ENCODE measurements at places on chromosomes 7 and 10.

DNA sequence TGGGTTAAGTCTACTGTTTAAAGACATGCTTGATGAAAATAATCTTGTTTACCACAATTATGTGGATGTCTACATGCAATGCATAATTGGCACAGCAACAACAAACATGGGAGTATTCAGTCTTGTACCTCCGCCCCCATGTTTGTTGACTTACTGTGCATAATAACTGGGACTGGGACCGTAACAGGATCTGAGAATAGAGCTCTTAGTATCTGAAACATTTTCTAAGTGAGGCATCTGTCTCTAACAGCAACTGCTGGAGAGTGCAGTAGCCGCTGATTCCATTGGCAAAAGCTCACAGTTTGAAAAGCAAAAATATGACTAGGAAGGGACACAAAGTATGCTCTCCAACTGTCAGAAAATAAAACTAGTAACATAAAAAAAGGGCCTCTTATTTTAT lies 61.6 kb downstream of the ENO4 start:
- no peak for DNase-seq

GRCh38 chr10:114553436-114553835 lies 104.6 kb downstream of the ABLIM1 start:
- DNase-seq: no peak

DNA sequence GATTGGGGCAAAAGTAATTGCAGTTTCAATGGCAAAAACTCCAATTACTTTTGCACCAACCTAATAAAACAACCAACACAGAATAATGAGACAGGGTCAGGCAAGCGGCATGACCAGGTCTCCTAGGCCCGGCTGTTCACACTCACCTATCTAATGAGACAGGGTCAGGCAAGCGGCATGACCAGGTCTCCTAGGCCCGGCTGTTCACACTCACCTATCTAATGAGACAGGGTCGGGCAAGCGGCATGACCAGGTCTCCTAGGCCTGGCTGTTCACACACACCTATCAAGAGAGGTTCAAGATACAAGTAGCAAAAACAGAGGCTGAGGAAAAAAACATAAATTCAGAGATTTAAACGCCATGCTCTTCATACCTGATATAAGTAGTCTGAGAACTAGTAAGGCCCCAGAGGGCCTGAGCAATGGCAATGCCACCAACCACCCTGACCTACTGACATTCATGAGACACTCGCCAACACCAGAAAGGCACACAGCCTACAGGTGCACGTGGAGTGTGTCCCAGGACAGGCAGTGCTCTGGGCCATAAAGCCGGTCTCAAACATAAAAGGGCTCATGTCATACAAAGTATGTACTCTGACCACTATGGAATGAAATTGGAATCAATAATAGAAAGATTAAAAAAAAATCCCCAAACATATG lies 40.6 kb upstream of the NCAPG2 start:
- DNase-seq: no peak

- no peak for DNase-seq
Observed at GRCh38 chr7:67950321-67951083, 953.9 kb downstream of the TYW1 start.

DNA sequence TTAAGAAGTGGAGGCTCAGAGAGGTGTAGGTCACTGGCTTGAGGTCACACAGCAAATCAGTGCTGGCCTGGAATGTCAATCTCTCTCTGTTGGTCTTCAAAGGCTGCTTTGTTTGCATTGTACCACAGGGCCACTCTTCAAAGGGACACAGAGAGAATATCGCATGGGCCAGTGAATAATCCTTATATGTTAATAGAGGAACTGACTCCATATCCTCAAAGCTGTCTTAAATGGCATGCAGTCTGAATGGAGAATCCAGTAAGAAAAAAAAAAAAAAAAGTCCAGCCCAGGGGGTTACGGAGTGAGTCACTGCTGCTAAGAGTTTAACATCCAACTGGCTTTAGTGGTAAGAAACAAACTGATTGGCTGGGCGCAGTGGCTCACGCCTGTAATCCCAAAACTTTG lies 54.1 kb downstream of the NRAP start:
- no peak for DNase-seq

DNA sequence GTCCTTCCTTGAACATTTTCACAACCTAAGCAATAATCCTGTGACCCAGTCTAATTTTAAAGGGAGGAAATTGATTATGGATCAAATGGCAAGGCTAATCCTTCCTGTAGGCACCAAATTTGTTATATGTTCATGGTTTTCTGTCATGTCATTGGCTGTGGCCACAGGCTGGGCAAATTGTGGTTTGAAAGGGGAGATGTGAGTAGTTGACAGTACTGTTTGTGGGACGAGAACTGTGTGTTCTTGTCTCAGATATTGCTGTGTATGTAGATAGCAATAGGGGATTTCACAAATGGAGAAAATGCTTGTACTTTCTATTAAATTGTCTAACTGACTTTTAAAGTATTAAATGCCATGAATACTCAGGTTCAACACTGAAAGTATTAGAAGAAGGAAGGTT lies 8.1 kb upstream of the PRKG1 start:
- no peak for DNase-seq

DNA sequence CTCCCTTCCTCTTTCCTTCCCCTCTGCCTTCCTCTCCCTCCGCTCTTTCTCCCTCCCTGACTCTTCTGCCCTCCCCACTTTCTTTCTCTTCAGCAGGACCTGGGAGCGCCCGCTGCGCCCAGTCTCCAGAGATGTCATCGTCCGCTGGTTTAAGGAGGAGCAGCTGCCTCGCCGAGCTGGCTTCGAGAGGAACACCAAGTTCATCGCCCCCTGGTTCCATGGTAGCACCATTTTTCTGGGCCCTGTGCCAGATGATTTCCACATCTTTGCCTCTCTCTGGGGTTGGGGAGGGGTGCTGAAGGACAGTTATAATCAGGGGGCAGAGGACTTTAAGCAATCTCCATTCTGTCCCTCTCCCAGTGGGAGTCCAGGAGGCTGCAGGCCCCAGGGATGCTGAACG lies 71.6 kb downstream of the SH2D4B start:
- no peak for DNase-seq

DNA sequence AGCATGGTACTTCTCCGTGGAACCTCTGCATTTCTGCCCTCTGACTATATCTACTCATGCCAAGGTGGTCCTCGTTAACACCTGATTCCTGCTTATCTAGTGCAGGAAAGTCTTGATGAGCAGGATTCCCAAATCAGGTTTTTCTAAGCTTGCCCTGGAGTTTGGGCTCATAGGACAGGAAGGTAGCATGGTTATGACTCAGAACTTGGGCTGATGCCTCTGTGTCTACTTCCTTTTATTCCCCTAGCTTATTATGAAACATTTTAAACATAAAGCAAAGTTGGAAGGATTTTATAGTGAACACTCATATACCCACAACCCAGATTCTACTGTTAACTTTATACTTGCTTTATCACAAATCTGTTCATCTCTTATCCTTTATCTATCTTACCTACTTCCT lies 5.6 kb downstream of the SUFU start:
- DNase-seq: no peak

GRCh38 chr10:22652988-22653481 lies 61.3 kb downstream of the PIP4K2A start:
- DNase-seq: no peak
